ENCODE measurements at places on chromosomes 3 and 15.

DNA sequence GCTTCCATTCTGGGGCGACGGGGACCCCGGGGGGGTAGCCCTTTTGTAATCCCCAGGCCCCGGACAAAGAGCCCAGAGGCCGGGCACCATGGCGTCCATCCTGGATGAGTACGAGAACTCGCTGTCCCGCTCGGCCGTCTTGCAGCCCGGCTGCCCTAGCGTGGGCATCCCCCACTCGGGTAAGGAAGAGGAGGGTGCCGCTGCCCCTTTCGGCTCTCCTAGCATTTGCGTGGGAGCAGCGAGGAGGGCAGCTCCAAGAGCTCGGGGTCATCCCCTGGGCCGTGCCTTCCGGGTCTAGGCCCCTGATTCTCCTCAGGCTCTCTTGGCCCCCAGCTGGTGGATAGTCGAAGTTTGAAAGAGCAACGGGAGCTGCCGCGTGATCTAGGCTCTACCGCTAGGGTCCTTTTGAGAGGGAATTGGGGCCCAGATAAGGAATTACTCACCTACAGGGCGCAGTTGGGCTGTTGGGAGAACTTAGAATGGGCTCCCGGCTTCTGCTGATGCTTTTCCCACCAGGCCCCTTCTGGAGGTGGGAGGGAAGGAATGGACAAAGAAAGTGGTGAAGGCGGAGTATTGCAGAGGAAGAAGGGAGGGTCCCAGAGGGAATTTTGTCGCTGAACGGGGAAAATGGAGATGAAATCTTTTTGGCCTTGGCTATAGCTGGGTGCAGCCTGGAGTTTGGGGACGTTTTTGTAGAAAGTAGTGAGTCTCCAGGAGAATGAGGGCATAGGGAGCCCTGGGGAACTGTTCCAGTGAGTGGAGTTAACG, 615 bp downstream of the VPS18 start:
- no peak for DNase-seq

DNA sequence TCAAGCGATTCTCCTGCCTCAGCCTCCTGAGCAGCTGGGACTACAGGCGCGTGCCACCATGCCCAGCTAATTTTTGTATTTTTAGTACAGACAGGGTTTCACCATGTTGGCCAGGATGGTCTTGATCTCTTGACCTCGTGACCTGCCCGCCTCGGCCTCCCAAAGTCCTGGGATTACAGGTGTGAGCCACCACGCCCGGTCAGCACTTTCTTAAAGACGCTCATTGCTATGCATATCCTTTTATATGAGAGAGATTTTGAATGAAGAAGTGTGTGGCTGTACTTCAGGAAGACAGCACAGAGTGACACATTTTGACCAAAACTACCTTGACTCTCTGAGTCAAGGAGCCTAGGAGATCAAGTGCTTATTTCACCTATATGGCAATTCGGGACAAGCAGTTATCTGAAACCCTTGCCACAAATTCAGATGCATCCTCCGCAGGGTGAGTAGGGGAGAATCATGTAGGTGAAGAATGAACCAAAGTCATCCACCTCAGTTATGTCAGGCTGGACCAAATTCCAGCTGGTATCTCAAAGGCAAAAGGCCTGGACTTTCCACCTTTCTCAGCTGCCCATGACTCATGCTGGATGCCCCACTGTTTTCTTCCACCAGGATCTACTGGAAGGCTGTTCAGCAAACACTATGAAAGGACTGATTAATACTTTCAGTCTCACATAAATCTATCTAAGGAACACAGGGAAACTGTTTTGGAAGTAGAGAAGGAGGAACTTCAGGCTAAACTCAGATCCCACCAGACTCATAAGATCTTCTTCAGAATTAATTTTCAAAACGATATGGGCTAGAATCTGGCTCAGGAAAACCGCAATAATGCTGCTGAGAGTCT, 31.9 kb downstream of the SUSD5 start:
- DNase-seq = no peak

- no peak for DNase-seq
Measured at GRCh38 chr3:19399836-19400235, 251.5 kb downstream of the KCNH8 start.

DNA sequence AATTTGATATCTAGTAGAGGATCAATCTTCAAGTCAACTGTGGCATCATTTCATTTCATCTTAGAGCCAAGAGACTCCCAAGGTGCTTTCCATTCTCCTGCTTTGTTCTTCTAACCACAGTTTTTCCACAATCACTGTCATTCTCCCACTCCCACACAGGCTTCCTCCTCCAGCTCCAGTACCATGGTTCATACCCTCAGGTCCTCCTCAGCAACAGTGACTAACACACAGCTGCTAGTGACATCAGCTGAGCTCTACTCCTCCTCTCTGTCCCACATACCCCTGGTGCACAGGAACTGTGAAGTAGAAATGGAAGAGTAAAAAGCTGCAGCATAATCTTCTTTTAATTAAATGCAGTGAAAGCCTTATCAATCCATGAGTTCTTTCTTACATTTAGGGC, 200.2 kb upstream of the DPH6 start:
- DNase-seq = no peak

DNA sequence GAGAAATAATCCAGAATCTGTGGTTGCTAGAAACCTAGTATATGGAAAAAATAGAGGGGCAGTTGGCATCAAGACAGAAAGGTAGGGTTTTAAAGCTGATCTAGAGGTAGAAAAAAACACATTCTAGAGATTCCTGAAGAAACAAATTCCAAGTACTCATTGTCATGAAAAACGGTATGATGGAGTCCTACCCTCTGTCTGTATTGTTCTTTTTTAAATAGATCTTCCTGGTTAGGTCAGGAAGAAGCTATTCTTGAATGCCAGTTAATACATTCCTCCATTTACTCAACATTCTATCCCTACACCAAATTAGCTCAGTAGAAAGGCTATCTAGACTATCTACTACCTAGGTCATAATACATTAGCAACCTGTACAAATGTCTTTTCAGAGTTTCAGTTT, 364.7 kb downstream of the FHIT start:
- DNase-seq = no peak

DNA sequence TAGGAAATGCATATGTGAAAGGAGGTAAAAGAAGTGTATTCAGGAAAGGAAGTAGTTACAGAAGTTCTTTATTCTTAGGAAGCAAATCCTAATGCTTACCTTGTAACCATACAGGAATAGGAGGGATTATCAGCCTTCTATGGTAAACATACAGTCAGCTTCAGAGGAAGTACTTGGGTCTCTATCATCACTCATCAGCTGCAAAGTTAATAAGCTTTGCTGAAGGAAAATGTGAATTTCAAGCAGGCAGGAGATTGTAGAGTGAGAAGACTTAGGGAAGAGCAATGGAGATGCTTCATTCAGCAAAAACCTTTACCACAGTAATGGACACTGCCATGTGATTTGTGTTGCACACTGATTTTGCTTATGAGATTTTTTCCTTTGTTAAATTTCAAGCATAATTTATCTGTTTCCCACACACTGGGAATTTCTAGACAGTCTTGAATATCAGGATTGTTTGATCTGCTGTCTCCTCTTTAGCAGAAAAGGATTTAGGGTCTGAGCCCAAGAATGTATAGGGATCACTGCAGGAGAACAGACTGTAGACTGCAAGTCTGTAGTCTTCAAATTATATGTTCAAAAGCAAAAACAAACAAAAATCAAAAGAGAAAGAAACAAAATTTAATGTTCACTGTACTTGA, 150.8 kb downstream of the ZNF609 start:
- DNase-seq = no peak

DNA sequence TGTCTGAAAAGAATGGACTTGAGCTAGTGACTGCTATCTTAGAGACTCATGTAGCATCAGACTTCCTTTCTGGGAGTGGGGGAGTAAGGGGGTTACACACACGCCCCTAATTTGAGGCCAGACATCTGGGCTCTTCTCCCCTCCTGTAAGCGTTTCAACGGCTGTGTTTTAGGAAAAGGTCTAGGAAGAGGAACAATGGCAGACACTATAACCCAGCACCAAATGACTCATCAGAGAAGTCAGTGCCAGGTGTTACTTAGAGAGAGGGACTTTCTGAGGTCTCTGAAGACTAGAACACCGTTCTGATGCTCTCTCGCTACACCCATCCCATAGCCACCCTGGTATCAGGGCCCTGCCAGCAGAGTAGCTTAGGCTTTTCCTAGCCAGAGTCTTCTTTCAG, 65.5 kb downstream of the SSUH2 start:
- no peak for DNase-seq

DNA sequence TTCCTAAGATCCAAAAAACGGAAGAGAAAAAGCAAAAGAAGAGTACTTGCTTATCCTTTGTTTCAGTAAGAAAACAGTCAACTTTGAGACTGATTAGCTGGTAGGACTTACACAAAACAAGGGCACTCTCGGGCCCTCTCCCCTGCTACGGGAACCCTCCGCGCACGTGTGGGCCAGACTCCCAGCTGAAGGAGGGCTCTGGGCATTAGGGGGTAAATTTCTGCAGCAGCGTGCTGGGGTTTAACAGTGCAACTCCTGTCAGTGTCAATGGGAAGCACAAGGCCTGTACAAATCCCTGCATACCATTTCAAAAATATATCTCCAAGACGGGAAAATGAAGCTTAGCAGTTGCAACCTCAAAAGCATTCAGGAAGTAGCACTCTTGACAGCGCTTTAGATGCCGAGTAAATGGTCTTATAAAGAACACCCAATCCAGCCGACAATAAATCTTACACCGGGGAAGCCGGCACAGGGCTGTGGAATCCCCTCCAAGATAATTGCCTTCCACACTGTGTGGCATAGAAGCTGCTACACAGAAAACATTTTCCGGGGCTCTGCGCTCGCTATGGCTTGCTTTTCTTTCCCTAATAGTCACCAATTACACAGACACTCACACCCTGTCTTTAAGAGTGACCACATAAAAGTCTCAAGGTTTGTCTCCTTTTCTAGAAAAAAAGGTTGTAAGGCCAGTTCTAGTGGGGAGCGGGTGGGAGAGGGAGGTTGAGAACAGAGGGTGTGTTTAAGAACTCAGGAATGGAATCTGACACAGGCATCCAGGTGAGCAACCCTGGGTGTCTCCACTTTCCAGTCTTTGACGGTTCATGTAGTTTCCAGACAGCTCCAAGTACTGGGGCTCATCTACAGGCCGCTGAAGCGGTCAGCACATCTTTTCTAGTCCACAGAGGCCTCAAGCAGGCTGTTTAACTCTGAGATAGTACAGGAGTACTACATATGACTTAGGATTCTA, 512.7 kb downstream of the FOXP1 start:
- DNase-seq = no peak

DNA sequence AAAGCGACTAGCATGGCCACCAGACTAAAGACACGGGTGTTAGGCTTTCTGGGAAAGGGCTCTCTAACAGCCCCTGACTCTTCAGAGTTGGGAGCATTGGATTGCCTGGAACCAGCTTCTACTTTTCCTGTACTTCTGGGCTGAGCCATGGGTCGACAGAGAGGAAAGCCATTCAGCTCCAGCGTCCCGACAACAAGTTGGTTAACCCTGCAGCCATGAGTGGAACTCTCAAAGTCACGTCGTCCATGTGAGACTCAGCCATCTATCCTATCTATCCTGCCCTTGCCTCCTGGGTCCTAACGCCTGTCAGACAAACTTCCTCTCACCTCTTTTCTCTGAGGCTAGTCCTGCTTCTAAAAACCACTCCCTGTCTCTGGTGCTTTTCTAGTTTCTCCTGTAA, 32.6 kb upstream of the TBC1D5 start:
- no peak for DNase-seq

GRCh38 chr3:25663347-25663868, 1.3 kb downstream of the TOP2B start:
- peak; percentile 56 for DNase-seq

- DNase-seq = peak; percentile 48
Measured at GRCh38 chr3:142447301-142447851, 461 bp downstream of the XRN1 start.

- DNase-seq = no peak
Measured at GRCh38 chr3:105715372-105715771, 153.4 kb downstream of the CBLB start.

GRCh38 chr3:115628075-115628412, 4.7 kb downstream of the GAP43 start:
- no peak for DNase-seq

DNA sequence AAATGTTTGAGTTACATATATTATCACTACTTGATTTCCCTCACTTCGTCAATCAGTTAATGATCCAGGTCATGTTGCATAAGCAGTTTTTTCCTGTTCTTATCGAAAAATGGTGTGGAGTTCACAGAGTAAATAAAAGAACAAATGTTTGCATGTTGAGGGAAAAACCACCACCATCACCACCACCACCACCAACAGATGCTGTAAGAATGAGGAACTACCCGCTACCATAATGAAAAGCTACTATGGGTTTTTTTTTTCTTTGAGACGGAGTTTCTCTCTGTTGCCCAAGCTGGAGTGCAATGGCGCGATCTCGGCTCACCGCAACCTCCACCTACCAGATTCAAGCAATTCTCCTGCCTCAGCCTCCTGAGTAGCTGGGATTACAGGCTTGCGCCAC, 27.6 kb downstream of the RUBCN start:
- DNase-seq = no peak

DNA sequence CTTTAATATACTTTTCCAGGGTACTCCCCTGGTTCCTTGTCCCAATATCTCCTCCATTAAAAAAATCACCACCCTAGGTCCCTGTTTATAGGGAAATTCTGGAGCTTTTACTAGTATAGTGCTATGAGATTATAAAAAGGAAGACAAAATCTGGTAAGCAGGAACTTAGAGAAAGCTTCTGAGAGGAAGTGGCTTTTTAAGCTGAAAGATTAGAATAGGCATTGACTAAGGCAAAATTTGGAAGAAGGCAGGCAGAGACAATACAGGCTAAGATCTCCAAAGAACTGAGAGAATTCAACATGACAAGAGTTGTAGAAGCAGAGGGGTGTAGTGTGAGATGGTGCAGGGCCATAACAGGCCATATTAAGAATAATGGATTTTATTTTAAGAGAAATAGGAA, 25.8 kb downstream of the SGO1 start:
- DNase-seq = peak; percentile 14
